ENCODE measurements at places on chromosomes 6 and 20. TPM values are rescaled to one million over a fixed set of nuclear protein-coding genes. Genes with fewer than 3 reads are reported as not detected.

DNA sequence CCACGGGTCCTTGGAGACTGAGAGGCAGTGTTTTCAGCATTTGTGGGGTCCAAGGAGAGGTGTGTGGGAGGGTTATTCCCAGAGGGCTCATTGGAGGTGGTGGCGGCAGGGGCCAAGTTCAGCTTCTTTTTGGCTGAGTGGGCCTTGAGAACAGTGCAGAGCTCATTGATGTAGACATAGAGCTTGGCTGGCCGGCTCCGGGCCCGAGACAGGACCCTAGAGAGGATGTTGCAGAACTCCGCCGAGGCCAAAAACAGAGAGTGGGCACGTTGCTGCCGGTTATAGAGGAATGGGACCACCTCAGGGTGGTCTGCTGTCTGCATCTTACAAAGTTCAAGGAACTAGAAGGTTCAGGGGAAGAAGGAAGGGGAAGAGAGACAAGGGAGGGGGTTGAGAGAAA lies 3.7 kb upstream of the ZBTB22 start:
- H3K27ac ChIP-seq: peak overlapping the region; percentile 18
- H3K36me3 ChIP-seq: peaks cover 32% of the 10 kb centered on the region
- peaks cover 71% of the 10 kb centered on the region for H3K4me1 ChIP-seq
- H3K4me3 ChIP-seq: peak overlapping the region; percentile 100
- no peaks in the 10 kb centered on the region for H3K27me3 ChIP-seq
- no peak for DNase-seq

DNA sequence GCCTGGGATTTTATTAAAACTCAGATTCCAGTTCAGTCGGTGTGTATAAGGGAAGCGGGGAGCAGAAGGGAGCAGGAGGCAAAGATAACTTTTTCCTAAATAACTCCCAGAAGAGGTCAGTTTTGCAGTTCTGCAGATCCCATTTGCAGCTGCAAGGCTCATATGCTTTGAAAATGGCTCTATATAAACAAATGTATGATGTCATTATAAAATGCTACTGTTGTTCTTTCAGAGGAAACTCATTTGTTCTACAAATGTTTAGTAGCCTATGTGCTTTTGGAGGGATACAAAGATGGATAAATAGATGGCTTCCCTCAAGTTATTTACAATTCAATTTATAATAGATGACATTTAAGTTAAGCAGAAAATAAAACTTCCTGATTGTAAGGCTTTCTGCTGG lies 29.2 kb upstream of the DSP start:
- H3K36me3 ChIP-seq: no peaks in the 10 kb centered on the region
- peaks cover 7% of the 10 kb centered on the region for H3K27me3 ChIP-seq
- H3K4me1 ChIP-seq: no peaks in the 10 kb centered on the region
- no peak overlapping the region for H3K27ac ChIP-seq

DNA sequence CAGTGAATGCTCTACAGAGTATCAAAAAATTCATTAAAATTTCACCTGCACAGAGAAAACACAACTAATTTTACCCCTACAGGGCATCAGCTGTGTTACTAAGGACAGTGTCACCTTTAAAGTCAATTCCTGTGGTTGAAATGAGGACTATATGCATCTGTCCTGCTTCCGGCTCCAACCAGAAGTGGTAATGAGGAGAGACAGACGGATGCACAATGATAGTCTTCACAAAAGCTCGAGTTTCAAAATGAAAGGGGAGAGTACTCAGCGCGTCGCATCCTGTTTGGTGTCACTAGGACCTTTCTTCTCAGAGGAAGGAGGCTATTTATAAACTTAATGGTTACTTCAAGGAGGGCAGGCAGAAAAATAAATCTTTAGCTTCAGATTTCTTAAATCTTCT lies 86.5 kb downstream of the LYRM4 start:
- H3K27ac ChIP-seq: peak overlapping the region; percentile 83
- peak overlapping the region; percentile 66 for H3K4me3 ChIP-seq
- peaks cover 54% of the 10 kb centered on the region for H3K4me1 ChIP-seq
- peak; percentile 63 for DNase-seq

DNA sequence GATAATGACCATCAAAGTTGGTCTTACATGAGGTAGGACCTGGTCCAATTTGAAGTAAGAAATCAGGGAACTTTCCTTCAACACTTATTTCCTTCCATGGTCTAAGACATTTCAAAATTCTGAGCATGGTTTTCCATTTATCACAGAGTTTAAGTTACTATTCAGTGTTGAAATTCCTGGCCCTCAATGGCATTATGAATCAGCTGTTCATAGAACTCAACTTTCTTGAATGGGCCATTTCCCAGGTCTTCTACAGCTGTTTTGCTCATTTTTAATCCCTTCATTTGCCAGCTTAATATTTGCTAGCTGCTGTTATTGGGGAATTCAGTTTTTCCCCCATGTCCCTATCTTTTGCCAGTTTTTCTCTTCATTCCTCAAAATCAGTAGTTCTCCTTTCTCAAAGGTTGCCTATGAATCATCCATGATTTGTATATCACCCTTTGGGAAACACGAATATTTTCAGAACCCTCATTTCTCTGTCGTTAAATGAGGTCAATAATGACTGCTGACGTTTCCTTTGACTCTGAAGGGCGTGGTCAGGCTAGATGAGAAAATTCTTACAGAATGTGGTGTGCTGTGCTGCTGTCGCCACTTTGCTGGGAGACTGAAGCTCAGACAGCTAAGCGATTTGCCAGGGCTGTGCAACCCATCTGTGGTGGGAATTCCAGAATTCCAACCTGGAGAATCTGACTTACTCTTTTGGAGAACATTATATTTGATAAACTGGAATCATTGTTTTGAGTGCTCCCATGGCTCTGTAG lies 216.5 kb upstream of the FLRT3 start:
- H3K4me1 ChIP-seq: no peaks in the 10 kb centered on the region
- no peaks in the 10 kb centered on the region for H3K36me3 ChIP-seq
- H3K27ac ChIP-seq: no peak overlapping the region
- no peak for DNase-seq
- H3K27me3 ChIP-seq: no peaks in the 10 kb centered on the region

DNA sequence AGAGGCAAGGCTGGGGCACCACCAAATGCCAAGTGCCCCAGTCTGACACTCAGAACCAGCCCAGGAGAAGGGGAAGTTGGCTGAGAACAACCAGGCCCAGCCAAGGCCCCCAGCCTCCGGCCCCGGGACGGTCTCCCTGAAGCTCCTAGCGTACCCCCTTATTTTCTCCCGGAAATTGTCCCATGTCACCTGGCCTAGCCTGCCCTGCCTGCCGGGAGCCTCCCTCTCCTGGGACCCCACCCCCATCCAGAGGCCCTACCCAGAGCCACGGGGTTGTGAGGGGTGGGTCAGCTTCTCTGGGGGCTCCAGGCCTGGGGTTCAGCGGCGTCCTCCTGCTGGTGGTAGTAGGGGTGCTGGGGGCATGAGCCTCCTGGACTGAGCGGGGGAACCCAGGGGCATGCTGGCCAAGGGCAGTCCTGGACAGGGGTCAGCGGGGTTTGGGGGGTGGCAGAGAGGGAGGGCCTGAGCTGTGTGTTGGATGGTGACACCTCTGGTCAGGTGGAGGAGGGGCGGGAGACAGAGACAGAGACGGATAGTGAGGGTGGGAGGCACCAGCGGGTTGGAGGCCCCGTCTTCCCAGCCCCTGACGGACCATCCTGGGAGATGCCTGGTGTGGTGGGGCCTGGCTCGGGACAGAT lies 7.9 kb upstream of the SLCO4A1 start:
- no peak overlapping the region for H3K4me3 ChIP-seq
- H3K4me1 ChIP-seq: peaks cover 5% of the 10 kb centered on the region
- peaks cover 18% of the 10 kb centered on the region for H3K27me3 ChIP-seq
- H3K27ac ChIP-seq: no peak overlapping the region
- no peak for DNase-seq
- no peaks in the 10 kb centered on the region for H3K36me3 ChIP-seq

GRCh38 chr20:10632721-10633509 lies 40.9 kb downstream of the JAG1 start:
- no peak overlapping the region for H3K4me3 ChIP-seq
- H3K36me3 ChIP-seq: no peaks in the 10 kb centered on the region
- H3K27me3 ChIP-seq: no peaks in the 10 kb centered on the region
- peaks cover 7% of the 10 kb centered on the region for H3K4me1 ChIP-seq

DNA sequence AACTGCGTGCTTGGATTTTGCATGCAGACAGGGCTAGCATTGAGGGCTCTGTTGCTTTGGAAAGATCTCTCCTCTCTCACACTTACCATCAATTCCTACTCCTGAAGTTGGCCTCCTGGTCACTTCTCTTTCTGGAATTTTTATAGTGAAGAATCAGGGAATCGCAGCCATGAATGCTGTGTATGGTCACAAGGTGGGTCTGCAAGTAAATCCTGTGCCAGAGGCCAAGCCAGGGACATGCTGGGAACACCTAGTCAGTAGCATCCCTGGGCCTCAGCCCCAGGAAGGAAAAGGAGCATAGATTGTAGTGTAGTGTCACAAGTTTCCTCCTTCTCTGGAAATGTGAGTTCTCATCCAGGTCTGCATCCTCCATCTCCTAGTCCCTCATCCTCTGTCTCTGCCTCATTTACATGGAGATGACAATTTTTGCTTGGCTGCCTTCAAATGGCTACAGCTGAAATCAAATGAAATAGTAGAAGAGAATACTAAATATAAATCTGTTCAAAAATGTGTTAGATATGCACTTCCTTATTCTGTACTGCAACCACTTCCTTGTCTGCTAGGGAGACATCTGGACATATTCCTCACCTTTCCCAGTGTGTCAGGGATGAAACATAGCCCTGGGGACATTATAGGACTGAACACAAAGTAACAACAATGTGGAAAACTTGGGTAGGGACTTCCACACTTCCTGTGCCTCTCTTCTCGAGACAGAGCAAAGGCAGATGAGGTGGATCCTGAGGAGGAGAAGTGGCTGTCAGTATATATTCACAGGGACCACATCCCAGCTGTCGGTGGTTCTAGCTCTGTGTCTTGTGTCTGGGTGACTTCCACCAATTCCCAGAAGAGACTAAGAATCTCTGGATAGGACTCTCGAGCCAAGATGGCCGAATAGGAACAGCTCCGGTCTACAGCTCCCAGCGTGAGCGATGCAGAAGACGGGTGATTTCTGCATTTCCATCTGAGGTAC lies 17.0 kb downstream of the CST9 start:
- DNase-seq: no peak
- no peak overlapping the region for H3K27ac ChIP-seq
- H3K4me3 ChIP-seq: no peak overlapping the region
- H3K36me3 ChIP-seq: no peaks in the 10 kb centered on the region

Gene MAP1LC3A
- total RNA-seq: 5.2 TPM

DNA sequence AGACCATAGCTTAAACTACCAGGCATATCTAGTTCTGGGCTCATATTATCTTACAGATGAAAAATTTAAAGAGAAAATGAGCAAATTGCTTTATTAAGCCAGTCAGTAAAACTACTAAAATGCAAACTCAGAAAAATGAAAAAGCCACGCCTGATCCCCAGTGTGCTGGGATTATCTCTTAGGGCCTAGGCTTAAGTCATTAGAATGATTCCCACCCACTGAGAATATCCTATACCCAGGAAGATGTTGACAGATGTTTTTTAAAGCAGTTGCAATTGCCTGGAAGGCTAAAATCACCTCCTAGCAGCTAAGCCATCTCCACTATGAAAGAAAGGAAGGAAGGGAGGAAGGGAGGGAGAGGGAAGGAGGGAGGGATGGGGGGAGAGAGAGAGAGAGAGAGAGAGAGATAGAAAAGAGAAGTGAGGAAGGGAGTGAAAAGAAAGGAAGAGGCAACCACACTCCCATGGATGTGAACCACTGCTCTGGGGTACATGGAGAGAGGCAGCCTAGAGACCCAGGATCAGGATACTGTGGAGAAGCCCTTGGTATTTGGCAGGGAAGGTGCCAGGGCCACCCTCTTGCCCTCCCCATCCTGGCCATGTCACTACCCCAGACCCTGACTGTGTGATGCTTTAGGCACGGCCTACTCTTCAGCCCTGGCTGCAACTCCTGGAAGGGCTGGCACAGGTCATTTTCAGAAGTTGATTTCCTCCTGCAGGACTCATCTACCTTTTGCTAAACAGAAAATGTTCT lies 21.9 kb downstream of the NEDD9 start:
- peak overlapping the region; percentile 70 for H3K27ac ChIP-seq
- DNase-seq: no peak
- no peak overlapping the region for H3K4me3 ChIP-seq

GRCh38 chr20:57109571-57109953 lies 156.9 kb downstream of the BMP7 start:
- H3K4me3 ChIP-seq: no peak overlapping the region
- no peak for DNase-seq
- H3K27ac ChIP-seq: no peak overlapping the region
- no peaks in the 10 kb centered on the region for H3K4me1 ChIP-seq
- no peaks in the 10 kb centered on the region for H3K36me3 ChIP-seq
